ENCODE measurements at places on chromosomes 12 and 14.

- DNase-seq = no peak
These were observed 54.1 kb downstream of the BEGAIN start for GRCh38 chr14:100532906-100533655.

DNA sequence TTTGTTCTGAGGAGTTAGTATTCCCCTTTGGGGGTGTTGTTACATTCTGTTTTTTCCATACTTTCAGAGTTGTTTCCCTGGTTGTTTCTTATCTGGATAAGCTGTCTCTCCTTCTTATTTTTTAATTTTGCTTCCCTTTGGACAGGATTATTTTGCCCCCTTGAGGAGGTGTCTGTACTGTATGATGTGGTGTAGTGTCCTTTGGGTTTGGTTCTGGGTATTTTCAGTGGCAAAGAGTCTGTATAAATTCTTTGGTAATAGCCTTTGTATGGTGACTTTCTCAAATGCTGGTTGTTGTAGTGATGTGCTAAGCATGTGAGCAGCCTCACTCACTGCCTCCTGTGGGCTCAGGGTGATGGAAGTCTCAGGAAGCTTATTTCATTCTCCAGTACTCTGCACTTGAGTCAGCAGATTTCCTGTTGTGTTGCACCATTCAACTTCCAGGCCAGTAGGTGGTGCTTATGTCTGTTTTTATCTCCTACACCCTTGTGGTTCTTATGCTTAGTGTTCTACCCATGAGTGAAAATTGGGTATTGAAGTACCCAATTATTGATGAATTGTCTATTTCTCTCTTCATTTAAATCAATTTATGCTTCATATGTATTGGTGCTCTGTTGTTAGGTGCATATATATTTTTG, 103.3 kb upstream of the PMCH start:
- DNase-seq = no peak

DNA sequence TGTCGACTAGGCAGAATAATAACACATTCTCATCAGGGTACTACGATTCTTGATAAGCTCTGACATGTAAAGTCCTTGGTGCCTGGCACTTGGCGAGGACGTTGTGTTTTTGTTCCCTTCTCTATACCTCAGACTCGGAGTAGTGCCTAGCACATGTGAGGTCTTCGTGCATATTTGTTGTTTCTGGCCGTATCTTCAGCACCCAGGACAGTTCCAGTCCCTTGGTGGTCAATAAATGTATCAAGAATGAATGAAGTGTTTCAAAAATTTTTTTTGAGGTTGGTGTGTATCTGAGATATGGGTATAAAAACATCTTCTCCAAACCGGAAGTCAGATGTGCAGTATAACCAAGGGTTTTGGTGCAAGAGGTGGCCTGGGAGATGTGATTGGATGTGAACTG, 198.2 kb downstream of the AACS start:
- DNase-seq = no peak

- DNase-seq = no peak
These were observed 73.5 kb upstream of the GPHB5 start for GRCh38 chr14:63392236-63392635.

GRCh38 chr12:57892232-57892972, 45.9 kb upstream of the CTDSP2 start:
- no peak for DNase-seq

GRCh38 chr12:46933947-46934346, 108.2 kb upstream of the SLC38A4 start:
- DNase-seq = no peak

DNA sequence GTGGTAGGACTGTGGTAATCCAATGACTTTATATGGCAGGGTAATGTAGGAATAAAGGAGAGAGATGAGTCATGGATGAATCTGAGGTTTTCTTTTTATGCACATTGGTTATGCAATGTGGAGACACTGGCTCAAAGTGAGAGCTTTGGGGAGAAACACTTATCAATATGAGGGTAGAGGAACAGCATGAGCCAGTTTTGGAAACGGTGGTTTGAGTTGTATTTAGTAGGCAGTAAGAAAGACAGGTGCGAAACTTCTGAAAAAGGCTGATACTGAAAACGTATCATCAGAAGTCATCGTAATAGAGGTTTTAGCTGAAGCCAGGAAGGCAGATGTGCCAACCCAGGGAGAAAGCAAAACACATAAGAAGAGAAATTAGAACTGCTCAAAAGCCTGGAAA, 854.8 kb upstream of the SEL1L start:
- DNase-seq = no peak

DNA sequence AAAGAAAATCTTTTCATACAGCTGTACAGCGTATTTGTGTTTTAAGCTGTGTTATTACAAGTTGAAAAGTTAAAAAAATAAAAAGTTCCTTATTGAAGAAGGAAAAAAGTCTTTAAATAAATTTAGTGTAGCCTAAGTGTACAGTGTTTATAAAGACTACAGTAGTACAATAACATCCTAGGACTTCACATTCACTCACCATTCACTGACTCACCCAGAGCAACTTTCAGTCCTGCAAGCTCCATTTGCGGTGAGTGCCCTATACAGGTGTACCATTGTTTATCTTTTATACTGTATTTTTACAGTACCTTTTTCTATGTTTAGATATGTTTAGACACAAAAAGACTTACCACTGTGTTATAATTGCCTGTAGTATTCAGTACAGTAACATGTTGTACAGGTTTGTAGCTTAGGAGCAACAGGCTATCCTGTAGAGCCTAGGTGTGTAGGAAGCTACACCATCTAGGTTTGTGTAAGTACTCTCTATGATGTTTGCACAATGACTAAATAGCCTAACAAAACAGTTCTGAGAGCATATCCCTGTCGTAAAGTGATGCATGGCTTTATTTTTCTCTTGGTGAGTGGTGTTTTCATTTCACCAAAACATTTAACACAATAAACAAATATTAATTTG, 275.2 kb downstream of the DACT1 start:
- no peak for DNase-seq

- DNase-seq = no peak
These were observed 128.6 kb upstream of the PLEKHG7 start for GRCh38 chr12:92574051-92574783.

- DNase-seq = no peak
These were observed 1301.2 kb upstream of the FLRT2 start for GRCh38 chr14:84228702-84229101.

DNA sequence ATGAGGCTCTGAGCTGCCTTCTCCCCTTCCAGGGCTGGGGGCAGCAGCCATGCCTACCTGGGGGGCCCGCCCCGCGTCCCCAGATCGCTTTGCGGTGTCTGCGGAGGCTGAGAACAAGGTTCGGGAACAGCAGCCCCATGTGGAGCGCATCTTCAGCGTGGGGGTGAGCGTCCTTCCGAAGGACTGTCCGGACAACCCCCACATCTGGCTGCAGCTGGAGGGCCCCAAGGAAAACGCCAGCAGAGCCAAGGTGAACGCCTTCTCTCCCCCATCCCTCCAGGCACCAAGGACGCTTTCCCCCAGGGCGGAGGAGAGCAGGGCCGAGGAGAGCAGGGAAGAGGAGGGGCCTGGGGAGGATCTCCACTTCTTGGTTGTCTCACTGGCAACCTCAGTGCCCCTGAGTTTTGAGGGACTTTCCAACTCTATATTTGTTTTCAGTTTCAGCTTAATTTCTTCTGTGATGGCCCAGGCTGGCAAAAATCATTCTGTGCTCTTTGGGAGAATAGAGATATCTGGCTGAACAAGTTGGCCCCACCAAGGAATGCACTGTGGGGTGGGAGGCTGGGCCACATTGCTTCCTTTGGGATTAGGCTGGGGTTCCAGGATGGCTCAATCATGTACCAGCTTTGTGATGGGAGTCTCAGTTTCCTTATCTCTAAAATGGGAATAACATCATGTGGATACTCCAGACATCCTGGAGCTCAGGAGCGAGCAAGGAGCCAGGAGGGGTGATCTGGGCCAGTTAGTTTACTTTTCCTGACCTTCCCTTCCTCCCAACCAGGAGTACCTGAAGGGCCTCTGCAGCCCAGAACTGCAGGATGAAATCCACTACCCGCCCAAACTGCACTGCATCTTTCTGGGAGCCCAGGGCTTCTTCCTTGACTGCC, 1.2 kb downstream of the KHNYN start:
- peak; percentile 78 for DNase-seq

DNA sequence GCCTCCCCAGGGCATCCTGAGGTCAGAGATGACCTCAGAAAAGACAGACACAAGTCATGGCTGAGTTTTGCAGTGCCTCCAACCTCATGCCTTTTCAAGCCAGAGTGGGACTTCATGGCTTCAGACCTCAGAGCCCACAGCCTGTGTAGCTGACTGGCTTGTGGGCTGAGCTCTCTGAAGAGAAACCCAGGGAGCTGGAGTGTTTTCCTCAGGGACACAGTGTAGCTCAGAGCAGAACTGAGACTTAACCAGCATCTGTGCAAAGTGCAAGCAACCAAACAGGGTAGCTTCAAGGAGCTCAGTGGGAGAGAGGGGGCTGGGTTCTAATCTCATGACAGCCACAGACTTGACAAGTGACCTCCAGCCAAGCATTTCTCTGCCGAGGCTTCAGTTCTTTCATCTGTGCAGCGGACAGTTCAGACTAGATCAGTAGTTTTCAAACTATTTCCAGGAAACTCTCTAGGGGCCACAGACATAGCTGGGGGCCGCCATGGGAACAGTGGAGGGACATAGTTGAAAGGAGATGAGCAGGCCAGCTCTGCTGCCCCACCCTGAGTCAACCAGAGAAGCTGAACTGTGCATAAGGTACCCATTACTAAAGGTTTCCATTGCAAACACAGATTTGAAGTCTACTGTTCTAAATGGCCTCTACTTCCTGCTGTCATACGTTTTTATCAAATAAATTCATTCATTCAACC, 80.0 kb downstream of the LGMN start:
- no peak for DNase-seq

- DNase-seq = no peak
These were observed 2.5 kb downstream of the HNF1A start for GRCh38 chr12:120980800-120981368.

DNA sequence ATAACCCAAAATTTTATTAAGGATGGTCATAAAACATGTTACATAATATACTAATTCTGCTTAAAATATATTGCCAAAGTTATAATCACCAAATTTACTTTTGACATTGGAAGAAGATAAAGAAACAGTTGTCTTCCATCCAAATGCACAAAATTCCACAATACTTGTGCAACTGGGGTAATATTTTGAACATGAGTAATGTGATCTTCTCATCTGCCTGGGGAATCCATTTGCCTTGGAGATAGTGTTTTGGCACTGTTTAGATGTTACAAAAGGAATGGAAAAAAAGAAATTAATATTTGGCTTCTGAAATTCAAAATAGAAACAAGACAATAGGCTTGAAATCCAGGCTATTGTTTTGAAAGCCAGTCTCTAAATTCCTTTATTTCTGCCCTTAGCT, 9.1 kb downstream of the GPR19 start:
- DNase-seq = no peak

DNA sequence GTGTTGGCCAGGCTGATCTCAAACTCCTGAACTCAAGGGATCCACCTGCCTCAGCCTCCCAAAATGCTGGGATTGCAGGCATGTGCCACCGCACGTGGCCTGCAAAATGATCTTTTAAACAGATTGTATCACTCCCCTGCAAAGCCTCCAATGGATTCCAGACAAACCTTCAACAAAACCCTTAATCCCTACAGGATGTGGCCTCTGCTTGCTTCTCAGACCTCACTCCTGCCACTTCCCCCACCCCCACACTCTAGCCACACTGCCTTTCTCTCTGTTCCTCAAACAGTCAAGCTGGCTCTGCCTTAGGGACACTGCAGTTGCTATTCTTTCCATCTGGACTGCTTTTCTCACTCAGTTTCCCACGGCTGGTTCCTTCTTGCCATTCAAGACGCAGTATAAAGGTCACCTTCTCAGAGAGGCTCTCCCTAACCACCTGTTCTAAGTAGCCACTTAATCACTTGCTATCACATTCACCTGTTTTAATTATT, 47.3 kb upstream of the TMED10 start:
- DNase-seq = no peak

- DNase-seq = no peak
These were observed 372.1 kb upstream of the FAR2 start for GRCh38 chr12:28776913-28777422.

DNA sequence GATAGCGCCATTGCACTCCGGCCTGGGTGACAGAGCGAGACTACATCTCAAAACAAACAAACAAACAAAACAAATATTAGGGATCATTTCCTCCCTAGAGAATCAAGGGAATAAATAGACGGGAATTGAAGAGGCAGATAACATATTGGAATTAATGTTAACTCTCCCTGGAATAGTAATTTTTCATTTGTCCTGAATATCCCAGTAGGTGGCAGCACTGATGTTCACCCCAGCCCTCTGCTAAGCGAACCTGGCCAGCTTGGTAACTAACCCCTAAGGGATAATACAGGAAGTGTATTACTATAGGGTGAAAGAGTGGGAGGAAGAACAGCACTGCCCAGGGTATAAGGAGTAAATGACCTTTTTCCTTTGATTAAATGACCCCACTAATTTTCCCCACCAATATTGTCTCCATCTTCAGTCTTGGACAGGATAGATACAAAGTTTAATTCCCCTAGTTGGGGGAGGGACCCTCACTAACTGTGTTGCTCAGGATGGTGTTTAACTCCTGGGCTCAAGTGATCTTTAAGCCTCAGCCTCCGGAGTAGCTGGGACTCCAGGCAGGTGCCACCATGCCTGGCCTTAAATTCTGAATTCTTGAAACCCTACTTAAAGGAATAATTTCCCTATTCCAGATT, 40.5 kb downstream of the SLC2A14 start:
- peak; percentile 51 for DNase-seq

DNA sequence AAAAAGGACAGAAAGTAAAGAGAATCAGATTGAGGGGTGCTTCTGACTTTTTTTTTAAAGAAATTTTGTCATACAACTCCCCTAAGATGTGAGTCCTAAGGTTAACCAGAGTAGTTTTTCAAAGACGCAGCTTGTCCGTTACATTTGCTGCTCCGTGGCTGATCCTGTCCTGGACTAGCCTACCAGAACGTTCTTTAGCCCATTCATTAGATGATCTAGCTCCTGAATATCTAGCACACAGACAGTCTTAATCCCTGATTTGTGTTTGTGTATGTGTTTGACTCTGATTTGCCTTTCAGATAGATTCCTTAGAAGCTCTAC, 60.3 kb downstream of the SAMD4A start:
- no peak for DNase-seq

- no peak for DNase-seq
These were observed 38.8 kb downstream of the SLC15A5 start for GRCh38 chr12:16238661-16239060.

All from CD4-positive, CD25-positive, alpha-beta regulatory T cell (primary cell).